ENCODE measurements at places on chromosomes 13 and 19.

- no peak for DNase-seq
These were observed 17.4 kb downstream of the NALCN start for GRCh38 chr13:101398920-101399319.

- DNase-seq, result no peak
These were observed 384.4 kb downstream of the FGF9 start for GRCh38 chr13:22055259-22055658.

- DNase-seq, result no peak
These were observed 6.4 kb downstream of the ERFL start for GRCh38 chr19:41921577-41922576.

GRCh38 chr13:46345866-46346265 is 41.2 kb downstream of the RUBCNL start:
- DNase-seq, result no peak

DNA sequence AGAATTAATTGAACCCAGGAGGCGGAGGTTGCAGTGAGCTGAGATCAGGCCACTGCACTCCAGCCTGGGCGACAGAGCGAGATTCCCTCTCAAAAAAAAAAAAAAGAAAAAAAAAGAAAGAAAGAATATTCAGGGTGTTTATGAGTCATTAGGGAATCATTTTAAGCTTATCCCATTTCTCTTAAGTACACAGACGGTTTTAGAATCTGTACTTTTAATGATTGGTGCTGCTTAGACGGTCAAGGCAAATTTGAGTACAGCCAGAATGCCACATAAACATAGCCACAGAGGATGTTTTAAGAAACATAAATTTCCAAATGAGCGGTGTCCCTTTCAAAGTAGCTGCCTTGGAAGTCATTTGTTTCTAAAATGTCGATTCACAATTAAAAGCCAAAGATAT is 2.6 kb downstream of the SPRYD7 start:
- no peak for DNase-seq

Data from CD4-positive, alpha-beta T cell treated with Interleukin-15 for 4 hours (primary cell).